Activated naive CD8-positive, alpha-beta T cell treated with anti-CD3 and anti-CD28 coated beads for 36 hours (primary cell): ENCODE measurements at places on chromosomes 16 and 17. TPM values are rescaled to one million over a fixed set of nuclear protein-coding genes. Genes with fewer than 3 reads are reported as not detected.

DNA sequence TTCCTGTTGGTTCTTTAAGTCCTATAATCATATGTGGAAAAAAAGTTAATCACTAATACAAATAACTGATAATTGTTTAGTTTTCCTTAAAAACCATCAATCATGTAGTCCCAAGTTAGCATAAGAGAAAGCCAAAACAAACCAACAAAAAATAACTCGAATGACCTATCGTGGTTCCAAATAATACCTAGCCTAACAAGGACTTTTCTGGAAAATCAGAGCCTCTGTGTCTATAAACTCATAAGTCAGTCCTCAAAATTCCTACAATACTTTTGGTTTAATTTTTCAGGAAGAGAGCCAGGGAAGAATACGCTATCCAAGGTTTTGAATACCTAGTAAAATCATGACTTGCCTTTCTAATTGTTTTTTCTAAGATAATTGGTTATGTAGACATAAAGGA lies 975.3 kb upstream of the SOX9 start:
- no peak for DNase-seq

DNA sequence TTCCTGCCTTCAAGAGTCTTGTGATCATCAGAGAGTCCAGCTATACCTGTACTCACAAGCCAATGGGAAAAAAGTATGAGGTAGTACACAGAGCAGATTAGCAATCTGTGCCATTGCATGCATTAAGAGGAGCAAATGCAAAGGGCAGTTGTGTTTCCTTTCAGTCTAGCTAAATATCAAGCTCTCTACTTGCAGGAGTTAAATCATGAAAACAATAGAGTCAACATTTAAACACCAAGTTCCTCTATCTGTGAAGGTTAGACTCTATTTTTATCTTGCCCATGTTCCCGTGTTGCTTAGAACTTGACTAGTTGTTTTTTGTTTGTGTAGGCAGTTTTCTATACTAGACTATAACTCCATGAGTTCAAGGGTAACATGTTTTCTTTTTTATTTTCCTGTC lies 4.7 kb upstream of the FAM20A start:
- no peak for DNase-seq

EFNB3 gene
- not detected for total RNA-seq

GRCh38 chr17:70763018-70763417 lies 593.7 kb downstream of the KCNJ2 start:
- no peak for DNase-seq

GRCh38 chr17:5667871-5668270 lies 83.6 kb upstream of the NLRP1 start:
- DNase-seq = no peak

DNA sequence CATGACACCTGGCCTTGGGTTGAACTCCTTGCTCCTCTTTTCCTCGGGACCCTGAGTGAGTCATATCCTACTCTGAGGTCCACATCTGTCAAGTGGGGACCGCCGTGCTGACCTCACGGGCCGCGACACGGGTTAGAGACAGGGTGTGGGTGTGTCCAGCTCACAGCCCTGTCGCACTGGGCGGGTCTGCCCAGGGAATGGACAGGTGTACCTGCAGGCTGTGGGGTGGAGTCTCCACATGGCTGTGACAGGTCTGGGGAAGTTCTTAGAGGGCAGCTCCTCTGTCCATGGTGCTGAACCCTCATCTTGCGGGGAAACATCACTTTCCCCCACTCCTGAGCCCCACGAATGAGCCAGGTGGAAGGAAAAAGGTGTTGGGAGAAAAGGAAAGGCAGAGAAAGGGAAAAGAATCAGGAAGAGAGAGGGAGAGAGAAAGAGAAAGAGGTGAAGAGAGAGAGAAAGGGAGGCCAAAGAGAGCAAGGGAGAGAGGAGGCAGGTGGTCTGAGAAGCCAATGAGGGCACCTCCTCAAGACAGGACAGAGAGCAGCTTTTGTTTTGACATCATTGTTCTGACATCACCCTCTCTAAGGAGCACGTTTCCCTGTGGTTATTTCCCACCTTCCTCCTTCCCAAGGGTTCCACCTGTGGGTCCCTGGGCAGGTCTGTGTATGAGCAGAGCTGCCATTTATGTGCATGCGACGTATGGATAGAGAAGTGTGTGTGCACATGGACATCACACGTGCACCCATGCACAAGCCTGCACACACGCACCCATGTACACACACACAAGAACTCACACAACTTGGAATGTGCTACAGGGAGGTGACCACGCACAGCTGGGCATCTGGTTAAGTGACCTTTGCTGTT lies 32.6 kb upstream of the CBFA2T3 start:
- DNase-seq = no peak

DNA sequence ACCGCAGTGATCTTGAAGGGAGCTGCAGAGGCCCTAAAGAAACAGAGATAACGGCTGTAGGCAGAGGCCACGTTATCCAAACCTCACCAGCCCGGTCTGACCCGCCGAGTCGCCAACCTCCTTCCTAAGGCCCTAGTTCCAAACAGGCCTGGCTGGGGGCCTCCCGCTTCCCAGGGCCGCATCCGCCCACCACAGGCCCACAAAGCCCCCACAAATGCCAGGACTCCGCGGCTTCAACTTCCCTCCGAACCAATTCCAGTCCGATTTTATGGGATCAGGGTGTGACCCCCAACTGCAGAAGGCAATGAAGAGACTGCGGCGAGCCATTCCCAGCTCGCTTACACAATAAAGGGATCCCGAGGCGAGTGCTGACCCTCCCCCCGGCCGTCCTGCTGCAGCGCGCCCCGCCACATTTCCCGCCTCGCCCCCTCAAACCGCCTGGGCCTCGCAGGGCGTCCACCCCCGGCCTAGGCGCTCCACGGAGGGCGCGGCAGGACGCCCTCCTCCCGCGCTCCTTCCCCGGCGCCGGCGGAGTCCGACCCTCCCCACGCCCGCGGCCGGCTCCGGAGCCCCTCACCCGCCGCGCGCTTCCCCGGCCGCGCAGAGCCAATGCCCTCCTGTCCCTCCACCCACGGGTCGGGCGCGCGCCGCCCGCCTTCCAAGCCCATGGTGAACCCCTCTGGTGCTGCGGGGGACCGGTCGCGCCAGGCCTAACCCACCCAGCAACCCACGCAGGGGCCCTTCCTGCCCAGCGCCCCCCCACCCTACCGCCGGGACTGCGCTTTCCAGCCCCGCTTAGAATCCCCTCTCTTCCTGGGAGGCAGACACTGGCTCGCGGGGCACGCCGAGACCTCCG lies 926 bp downstream of the MYH10 start:
- DNase-seq = peak; percentile 38

DNA sequence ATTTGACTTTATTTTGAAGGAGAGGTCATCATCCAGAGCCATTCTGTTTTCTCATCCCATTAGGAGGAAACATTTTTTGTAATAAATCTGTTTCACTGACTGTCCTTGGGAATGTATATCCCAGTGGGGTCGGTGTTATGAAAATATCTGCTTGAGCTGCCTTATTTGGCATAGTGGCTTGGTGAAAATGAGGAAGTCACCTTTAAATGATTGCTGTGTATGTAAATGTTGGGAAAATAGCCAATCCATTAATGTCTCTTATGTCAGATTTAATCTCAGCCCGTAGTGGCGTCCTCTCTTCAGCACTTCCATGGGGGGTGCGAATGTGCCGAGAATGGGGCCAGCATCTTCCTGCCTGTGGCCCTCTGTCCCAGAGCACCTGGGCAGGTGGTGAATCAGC lies 57.6 kb downstream of the BANP start:
- no peak for DNase-seq

FSCN2 gene
- total RNA-seq = 0.29 TPM

OTOA gene
- 0.06 TPM for total RNA-seq

MYH1 gene
- total RNA-seq = not detected

DNA sequence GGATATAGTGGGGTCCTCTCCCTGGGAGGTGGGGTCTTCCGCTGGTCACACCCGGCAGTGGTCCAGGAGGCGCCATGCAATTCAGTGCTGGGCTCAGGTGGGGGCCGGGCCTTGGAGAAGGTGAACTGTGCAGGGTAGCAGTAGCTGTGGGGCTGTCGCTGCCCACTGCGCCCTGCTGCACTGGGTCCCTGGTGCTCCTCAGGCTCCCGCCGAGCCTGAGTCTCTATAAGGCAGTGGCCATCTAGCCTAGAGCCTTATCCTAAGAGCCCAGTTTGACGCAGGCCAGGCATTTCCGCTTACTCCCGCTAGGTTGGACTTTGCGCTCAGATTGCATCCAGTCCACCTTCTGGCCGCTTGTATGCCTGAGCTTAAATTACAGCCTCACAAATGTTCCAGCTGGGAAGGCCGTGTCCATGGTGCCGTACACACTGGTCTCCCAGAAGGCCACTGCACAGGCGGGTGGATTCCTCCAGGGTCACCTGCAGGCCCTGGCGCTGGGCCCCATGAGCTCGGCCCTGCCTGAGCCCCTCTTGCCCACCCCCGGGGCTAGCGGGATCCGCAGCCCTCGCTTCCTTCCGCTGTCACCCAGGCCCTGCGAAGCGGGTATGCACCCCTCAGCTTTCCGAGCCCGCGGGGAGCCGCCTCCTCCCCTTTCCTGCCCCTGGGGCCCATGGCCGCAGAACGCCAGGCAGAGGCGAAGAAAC lies 1762.2 kb downstream of the TP53TG3F start:
- DNase-seq = no peak

HSF4 gene
- total RNA-seq = 9.3 TPM

- DNase-seq = no peak
Observed at GRCh38 chr16:87558682-87559081, 43.6 kb upstream of the JPH3 start.

SCARF1 gene
- 2.5 TPM for total RNA-seq

DNA sequence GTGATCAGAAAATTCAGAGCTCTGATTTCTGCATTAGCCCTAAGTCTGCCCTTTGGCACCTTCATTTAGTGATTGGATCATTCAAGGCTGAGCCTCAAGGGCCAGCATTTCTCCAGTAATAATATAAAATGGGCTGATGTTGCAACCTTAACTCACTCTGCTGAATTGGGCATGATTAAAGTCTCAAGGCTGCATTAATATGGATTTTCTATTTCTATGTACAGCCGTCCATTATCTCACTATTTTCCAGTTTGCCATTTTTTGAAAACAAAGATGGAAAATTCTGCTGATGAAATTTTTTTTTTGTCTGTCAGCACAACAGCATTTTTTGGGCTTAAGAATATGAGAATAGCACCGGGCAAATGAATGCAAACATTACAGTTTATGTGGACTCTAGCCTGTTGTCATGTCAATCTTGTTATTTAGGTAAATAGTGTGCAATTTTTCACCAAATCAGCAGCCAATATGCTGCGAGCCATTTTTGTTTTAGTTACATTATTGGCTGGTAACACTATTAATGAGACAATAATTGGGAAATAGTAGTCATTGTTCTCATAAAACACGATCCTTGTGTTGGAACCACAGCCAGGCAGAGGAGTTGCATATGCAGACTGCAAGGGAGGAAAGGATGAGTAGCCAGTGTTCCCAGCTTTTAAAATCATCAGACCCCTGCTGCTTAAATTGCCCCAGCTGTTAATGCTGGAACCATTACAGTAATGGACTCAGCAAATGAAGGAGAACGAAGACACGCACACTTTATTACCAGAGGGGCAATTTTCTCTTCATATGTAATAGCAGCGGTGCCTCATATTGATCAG lies 10.5 kb downstream of the FTO start:
- DNase-seq = no peak

DNA sequence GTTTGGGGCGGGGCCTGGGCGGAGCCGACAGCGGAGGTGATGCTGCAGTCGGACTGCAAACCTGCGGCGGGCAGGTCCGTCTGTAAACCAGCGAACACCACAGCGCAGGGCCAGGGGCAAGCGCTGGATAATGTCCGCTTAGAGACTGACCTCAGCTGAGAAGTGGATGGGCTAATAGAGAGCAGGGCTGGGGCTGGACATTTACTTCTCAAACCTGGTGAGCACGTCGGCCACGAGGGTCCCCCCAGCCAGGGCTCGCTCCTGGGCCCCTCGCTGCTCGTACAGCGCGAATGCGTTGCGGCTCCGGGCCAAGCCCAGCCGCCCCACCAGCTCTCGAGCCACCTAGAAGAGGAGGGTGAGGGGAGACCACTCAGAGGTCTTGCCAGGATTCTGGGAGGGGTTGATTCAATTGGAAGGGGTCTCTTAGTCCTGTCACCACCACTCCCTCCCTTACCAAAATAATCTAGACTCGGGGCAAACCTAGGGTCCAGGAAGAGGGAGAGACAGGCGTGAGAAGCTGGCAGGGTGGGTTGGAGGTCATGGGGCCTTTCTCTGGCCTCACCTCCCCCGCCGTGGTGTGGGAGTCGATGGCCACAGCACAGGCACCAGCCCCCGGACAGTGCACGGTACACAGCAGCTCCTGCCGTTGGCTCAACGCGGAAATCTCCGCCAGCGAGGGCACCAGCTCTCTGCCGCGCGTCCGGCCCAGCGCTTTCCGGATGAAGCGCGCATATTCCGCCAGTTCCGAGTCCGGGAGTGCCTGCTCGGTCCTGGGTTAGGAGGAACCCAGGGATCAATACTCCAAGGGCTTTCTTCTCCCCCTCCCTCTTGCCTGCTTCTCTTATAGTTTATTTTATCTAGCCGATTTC lies 5.8 kb downstream of the PLEKHH3 start:
- DNase-seq = no peak

GRCh38 chr17:7393613-7394451 lies 493 bp downstream of the PLSCR3 start:
- DNase-seq = peak; percentile 42

DNA sequence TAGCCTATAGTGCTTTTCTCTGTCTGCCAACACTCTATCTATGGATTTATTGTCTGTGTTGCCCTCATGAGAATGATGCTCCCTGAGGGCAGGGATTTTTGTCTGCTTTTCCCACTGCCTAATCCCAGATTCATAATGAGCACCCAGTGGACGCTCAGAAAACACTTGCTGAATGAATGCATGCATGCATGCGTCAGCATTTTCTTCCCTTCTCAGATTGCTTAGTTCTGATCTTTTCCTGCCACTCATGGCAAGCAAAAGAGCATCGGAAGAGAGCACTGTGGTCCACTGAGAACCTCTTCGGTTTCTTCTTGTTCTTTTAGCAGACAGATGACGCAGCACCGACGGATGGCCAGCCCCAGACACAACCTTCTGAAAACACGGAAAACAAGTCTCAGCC lies 246.8 kb downstream of the RBFOX1 start:
- no peak for DNase-seq

PRAC2 gene
- not detected for total RNA-seq

- no peak for DNase-seq
Observed at GRCh38 chr17:77613218-77613617, 345.3 kb upstream of the TNRC6C start.

PVALEF gene
- total RNA-seq = not detected

- no peak for DNase-seq
Observed at GRCh38 chr17:74796211-74796610, 20.1 kb upstream of the NAT9 start.

GRCh38 chr17:62787366-62787765 lies 20.7 kb downstream of the MARCHF10 start:
- no peak for DNase-seq
